AG04449 (cell line): ENCODE measurements at places on chromosomes 13 and 19.

- no peak for DNase-seq
These were observed 10.7 kb downstream of the NLRP8 start for GRCh38 chr19:55958356-55958755.

DNA sequence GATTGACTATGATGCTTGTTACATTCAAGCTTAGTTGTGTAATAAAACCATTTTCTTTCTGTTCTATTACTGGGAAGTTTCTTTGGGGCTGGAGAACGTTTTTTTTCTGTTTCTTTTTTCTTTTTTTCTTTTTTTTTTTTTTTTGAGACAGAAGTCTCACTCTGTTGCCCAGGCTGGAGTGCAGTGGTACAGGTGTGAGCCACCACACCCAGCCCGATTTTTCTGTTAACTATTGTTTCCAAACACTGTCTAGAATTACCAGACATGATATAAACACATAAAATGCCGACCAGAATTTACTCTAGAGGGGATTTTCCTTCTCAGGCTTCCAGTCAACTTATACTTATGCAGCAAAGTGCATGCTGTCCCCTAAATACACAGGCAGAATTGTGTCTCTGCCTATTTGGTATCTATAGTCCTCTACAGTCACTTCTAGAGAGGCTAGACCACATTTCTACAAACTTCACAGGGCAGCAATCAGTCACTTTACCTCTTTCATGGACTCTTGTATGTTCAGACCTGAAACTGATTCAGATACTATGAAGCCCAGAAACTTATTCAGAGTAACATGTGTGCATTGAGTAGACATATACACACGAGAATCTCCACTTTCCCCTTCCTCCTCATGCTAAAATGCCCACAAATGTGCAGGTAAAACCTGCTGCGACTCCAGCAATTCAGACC, 121.2 kb downstream of the ZNF737 start:
- DNase-seq: no peak

DNA sequence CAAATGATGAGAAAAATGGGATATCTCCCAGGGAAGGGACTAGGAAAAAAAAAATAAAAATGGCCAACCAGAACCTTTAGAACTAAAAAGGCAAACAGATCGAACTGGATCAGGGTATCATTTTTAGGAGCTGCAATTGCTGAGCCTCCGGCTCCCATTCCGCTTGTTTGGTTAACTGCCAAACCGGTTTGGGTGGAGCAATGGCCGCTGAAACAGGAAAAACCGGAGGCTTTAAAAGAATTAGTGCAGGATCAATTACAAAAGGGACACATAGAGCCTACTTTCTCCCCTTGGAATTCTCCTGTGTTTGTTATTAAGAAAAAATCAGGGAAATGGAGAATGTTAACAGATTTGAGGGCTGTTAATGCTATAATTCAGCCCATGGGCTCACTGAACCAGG, 12.7 kb upstream of the ZNF443 start:
- DNase-seq: no peak

DNA sequence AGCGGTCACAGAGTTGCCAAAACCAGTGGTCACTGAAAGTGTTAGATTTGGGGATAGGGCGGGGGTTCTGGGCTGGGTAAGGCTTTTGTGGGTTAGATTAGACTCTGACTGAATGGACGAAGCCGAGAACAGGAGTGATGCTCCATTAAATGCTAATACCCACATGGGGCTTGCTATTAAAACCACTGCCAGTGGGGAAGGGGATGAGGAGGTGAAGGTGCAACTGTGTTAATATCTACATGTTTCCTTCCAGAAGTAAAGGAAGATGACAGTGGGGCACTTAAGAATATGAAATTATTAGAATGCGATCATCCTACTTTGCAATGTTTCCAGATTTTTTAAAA, 573 bp upstream of the ZNF614 start:
- DNase-seq: no peak

- DNase-seq: no peak
These were observed at the start of the genes PEG3 and ZIM2 for GRCh38 chr19:56840451-56841192. PEG3 (minus strand) TSS chr19:56840726; CDS start chr19:56824655, 16,071 bp downstream. ZIM2 (minus strand) TSS chr19:56840726; CDS start chr19:56824277, 16,449 bp downstream.

DNA sequence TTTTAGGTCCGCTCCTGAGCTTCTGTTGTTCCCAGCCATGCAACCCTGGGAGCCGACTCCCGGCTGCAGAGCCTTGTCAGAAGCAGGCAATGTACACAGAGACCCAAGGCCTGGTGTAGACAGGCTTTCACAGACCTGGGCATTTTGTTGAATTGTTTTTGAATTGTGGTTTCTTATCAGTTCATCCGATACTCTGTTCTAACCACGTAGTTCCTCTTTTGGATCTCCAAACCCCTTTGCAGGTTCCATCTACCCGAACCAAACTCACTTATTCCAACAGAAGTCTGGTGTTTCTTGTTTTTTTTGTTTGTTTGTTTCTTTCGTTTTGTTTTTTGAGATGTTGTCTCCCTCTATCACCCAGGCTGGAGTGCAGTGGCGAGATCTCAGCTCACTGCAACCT, 6.3 kb upstream of the NLRP2 start:
- DNase-seq: no peak

- no peak for DNase-seq
These were observed 180.8 kb upstream of the RFC3 start for GRCh38 chr13:33636955-33637670.

DNA sequence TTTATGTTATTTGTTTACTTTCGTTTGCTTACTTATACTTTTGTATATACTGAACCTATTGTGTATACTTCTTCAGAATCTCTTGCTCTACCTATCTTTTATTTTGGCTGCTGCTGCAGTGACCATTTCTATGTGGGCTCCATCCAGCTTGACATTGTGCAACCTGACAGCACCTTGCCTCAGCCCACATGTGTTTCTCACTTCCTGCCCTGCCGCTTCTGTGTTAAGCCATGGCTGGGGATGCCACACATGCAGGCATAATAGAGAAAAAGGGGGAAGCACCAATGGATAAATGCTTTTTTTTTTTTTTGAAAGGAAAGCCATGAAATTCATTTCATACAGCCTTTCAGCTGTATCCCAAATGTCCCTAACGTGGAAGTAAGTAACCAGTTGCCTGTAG, 147.6 kb downstream of the RBM26 start:
- no peak for DNase-seq
